ENCODE measurements at places on chromosomes 4 and X.

DNA sequence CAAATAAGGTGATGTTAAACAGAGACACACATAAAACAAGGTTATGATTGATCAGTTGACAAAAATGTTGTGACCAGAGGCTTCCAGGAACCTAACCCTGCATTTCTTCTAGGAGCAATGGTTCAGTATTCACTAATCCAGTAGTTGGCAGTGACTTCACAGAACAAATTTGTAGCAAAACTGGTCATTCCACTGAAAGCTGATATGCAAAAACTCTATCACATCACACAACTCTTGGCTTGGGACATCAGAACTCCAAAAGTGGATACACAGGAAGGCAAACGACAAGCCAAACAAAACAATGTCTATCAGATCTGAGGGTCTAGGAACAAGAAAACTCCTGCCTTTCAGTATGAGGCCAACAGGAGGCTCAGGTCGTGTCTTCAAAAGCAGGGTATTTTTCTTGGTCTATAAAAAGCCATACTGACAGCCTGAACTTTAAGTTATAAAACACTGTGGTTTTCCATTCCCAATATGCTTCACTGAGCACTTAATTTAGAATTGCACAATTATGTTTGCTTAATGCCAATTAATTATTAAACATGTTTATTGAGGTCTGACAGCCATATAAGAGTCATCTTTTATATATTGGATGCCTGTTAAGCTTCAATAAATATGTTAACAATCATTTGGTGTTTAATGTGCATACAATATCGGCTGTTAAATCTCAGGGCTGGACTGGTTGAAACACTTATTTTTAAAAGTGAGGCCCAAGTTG, 45.6 kb downstream of the SOD3 start:
- no peak for DNase-seq

- DNase-seq = no peak
These were observed 414.1 kb downstream of the ADGRL3 start for GRCh38 chr4:61614231-61614630.

DNA sequence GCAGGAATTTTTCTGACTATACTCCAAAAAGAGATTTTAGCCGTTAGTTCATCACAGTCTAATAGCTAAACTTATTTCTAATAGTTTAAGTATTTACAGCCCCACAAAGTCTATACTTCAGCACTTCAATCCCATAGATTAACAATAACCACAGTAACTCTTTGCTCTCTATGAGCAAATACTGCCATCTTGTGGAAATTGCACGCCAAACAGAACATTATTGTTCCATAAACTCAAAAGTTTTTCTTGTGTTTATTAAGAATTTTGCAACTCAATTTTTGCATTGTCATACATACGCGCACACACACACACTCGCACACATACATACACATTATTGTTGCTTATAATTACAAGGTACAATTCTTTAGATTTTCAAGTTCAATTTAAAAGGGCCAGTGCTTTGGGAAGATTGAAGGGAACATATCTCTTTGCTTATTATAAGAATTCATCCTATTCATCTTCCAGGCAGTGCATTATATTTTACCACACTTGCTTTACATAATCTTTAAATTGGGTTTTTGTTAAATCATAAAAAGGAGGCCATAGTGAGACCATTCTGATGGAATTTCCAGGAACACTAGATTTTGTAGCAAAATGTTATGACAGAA, 63.8 kb upstream of the ATOH1 start:
- DNase-seq = peak; percentile 4

DNA sequence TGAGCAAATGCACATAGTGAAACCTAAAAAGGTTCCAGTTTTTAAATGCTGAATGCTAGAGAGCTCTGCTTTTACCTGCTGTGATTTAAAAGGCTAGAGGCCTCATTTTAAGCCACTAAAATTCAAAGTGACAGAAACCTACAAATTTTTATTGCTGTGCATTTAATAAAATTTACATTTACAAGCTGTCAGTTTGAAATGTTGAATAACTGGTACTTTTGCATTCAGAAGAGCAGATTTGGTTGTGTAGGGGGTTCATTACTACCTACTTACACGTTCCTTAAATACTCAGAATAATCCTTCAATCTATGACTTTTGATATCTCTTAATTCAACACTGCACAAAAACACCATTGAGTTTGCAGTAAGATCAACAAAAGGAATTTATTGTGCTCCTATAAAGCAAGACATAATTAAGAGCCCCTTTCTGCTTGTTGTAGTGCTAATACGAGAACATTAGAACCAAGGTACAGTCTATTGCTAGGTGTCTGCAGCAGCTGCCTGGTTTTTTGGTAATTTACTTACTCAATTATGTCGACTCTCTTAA, 27.9 kb downstream of the NKX3-2 start:
- no peak for DNase-seq

- no peak for DNase-seq
These were observed 660.8 kb downstream of the KLHL13 start for GRCh38 chrX:117455787-117456186.

DNA sequence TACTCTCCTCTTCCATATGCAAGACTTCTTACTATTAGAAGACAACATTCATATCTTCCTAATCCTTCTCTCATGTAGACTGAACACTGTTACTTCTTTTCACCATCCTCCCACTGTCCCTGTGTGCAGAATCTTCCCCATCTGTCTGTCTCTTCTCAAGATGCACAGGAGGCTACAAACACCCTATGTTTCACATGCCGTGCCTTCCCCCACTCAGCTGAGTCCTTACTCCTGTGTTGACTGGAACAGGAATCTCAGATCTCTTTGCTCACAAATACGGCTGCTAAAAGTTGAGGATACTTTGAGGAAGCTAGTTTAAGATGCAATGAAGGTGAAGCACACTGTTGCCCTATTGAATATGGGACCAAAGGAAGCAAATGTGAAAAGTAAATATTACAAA, 168.5 kb upstream of the GPC4 start:
- DNase-seq = no peak

DNA sequence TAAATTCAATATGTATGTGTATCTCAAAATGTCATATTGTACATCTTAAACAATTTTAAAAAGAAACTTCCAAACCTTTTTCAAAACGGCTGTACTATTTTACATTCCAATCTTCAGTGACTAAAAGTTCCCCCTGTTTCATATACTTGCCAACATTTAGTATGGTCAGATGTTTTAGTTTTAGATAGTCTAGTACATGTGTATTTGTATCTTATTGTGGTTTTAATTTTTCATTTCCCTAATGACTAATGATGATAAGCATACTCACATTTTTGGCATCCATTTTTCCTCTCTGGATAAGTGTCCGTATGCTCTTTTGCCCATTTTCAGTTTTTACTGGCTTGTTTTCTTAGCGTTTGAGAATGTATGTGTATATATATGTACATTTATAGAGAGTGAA, 212.2 kb upstream of the MAGEB18 start:
- no peak for DNase-seq

GRCh38 chr4:26384380-26385057, 63.7 kb downstream of the RBPJ start:
- DNase-seq = no peak

DNA sequence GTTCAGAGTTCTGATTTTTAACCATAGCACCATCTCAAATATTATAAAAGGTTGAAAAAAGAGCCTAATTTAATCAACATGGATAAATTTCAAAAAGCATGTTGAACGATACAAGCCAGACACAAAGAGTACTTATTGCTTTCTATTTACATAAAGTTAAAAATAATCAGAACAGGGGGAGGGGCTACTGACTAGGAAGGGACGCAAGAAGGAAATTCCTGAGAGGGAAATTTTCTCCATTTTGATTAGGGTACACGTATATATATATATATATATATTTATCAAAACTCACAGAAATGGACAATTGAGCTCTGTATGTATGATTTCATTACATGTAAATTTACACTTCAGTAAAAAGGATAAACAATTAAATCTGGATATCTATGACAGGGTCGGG, 482 bp upstream of the MBTPS2 start:
- no peak for DNase-seq

- no peak for DNase-seq
These were observed 1183.4 kb upstream of the PCDH7 start for GRCh38 chr4:29536745-29537144.

- no peak for DNase-seq
These were observed 212.9 kb downstream of the ARHGAP10 start for GRCh38 chr4:147944670-147945260.

DNA sequence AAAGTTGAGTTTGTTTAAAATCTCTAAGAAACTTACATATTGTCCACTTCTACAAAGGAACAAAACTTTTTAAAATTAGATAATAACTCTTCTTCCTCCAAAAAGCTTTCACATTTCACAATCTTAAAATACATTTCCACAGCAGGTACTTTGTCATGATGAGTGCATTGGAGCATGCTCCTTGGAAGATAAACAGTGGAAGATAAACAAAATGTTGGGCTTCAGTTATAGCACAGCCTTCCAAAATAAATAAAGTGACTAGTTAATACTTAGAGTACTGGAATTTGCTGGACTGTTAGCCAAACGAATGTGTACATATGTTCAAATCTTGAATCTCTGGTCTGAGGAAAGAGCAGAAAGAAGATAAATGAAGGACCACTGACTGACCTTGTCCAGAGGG, 54.9 kb upstream of the PDE5A start:
- no peak for DNase-seq

DNA sequence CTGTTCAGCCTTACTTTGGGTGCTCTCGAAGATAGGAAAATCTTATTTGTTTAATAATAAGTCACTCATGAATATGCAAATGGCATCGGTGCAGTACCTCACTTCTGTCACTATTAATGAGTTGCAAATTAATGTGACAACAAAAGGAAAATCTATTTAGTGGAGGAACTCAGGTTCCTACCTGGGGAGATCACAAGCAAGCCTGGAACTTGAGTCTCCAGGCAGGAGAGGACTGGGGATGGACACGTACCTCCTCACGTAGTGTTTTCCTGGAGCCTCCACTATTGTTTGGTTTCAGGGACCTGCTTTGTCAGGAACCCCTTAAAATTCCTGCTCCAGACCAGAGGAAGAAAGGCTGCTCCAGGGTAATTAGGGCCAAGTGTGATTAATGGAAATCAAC, 82.1 kb downstream of the BCOR start:
- DNase-seq = no peak

DNA sequence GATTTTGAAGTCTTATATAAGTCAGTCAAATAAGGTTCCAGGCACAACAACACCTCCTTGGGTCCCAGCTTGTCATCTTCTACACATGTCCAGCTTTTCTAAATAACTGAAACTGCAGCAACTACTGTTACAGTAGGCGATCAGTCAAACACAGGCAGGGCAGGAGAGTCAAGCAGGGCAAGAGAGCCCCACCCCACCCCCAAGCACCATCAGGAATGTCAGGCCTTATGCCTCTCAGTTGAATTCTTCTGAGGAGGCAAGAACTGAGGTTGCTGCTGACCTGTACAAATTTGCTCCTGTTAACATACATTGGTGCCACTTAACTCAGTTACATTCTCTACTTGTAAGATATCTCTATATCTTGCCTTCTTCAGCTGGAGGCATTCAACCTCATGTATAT, 608.8 kb upstream of the PCDH10 start:
- DNase-seq = no peak

- no peak for DNase-seq
These were observed 5.1 kb downstream of the EFNB1 start for GRCh38 chrX:68833855-68834331.

Data from NCI-H2081 treated with DMSO at 0.1 percent for 48 hours (cell line).